ENCODE measurements at places on chromosomes 1 and 21.

- no peak for DNase-seq
These were observed 18.0 kb upstream of the YTHDF2 start for GRCh38 chr1:28718586-28719331.

DNA sequence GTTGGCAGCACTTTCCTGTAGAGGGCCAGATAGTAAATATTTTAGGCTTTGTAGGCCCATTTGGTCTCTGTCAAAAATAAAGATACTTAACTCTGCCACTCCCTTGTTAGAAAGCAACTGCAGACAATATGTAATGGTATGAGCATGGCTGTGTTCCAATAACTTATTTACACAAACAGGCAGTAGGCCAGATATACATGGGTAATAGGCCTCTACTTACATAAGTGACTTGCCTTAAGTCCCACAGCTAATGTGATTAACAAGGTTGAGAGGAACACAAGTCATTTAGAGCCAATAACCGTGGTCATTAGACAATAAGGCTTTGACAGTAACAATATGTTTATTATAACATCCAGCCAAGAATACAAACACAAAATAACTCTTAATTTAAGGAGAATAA lies 17.4 kb downstream of the CCT8 start:
- DNase-seq, result no peak

DNA sequence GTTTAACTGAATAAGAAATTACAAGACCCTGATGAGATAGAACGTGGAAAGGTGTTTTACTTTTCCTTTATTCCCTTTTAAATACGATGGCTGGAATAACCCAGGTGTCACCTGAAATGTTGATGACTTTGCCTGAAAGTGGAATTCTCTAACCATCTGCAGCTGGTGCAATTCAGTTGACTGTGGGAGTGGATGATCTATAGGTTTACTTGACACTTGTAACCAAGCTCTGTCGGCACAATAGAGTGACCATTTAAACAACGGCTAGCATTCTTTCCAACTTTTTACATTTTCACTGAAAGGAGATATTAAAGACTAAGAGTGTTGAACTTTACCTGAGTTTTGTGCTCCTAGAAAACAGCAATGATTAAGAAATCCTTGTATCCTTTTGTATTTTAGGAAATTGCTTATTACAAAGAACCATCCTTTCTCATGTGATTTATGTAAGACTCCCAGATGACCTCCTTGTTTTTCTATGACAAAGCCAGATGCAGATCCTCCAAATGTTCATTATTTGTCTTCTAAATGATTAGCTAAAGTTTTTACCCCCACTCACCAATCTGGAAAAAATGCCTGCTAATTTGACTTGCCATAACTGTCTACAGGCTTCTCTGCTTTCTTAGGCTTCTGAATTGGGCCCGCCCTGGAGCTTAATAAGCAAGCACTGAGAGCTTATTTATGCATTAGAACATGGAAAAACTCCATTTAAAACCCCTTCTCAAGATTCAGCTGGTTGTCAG lies 129.5 kb upstream of the LRRC7 start:
- DNase-seq, result no peak

DNA sequence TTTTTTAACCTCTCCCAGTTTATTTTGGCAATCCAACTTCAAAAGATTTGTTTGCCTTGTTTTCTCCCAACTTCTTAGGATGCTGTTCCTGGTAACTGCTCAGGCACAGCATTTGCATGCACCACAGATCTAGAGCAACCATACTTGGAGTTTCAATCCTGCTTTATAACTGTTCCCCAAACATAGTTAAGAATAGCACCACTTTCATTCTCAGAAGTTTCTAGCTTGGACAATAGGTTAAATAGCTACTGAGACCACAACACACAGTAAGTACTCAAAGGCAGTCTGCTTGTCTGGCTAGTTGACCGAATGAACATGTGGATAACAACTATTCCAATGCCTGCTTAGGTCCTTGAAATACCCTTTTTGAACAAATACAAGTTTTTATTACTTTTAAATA lies 76.8 kb downstream of the FOXJ3 start:
- DNase-seq, result no peak

DNA sequence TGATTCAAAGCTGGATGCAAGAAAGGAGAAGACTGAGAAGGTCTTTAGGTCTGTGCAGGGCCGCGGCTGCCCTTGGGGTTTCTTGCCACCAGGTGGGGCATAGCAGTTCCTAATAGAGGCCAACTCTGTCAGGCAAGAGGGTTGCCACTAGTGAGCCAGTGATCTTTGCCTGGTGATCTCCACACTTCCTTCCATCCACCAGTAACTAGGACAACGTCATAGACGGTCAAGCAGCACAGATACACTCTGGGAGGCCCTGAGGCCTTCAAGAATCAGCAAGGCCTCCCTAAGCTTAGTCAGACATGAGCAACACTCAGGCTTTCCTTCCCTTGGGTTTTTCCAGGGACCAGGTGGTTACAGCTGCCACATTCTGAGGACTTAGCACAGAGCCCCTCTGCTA lies 32.9 kb upstream of the ATP2B4 start:
- DNase-seq, result peak; percentile 78

GRCh38 chr1:160579216-160579701 lies at the start of gene CD84:
Gene CD84, minus strand, starts transcription at chr1:160579496. Its CDS starts 59 bp downstream, at chr1:160579437.
- DNase-seq, result peak; percentile 46

DNA sequence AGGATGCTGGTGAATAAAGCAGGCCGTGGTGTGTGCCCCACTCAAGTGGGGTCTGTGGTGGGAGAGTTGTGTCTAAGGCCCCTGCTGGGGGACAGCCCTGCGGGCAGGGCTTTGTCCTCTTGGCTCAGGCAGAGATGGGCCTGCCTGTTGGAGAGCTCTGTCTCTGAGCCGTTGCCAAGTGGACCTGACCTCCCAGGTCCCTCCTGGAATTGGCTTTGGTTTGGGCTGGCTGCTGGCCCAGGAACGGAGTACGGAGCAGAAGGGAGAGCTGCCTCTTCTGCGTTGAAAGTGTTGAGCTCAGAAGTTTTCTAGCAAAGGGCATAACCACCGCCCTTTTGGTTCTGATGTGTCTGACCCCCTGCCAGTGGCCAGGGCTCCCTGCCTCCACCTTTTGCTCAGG lies 153.9 kb downstream of the PEX14 start:
- DNase-seq, result no peak

DNA sequence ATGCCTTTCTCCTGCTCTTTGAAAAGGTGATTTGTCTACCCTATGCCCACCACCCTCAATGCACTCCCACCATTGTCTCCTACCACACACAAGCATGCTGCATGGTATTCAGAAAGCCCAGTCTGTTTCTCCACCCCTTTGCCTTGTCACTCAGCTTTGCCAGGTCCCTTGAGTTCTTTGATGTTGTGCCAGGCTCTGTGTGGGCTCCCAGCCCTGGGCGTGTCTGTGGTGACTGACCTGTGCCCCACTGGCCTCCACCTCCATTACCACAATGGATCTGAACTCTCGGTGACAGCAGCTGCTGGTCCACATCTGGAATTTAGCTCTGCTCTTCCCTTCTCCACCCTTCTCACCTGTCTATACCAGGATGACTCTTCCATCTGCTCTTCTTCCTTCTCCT lies 34.9 kb downstream of the ATP2B4 start:
- DNase-seq, result no peak

GRCh38 chr1:24779689-24780464 lies 34.6 kb downstream of the CLIC4 start:
- DNase-seq, result no peak

DNA sequence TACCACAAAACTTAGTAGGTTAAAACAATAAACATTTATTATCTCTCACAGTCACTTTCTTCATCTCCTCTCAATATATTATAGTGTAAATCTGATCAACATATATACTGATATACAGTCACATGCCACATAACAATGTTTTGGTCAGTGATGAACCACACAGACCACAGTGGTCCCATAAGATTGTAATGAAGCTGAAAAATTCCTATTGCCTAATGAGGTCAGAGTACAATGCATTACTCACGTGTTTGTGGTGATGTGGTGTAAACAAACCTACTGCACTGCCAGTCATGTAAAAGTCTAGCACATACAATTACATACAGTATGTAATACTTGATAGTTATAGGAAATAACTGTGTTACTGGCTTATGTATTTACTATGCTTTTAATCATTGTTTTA lies 30.1 kb downstream of the OLFML3 start:
- no peak for DNase-seq

DNA sequence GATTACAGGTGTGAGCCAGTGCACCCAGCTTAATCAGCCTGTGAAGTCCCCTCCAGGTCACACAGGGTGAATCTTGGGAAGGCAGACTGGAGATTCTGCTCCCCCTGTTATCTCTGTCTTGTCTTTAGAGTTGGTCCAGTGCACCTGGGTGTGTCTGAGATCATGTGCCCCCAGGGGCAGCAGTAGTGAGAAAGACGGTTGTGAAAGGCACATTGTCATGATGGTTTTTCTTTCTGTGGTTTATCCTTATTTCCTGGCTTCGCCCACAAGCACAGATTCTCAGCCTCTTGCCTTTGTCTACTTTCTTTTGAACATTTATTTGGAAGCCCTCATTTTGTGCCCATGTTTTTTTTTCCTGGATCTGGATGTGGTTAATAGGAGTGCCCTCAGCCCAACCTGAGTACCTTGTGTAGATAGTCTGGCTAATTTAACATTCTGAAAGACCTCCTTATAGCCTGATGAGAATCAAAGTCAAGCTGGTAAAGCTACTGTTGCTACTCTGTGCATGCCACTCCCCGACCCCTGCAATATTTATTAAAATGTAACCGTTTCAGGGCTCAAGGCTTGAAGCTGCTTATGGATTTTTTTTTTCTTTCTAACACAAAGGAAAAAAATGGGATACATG lies 23.7 kb downstream of the UCK2 start:
- DNase-seq, result peak; percentile 54

GRCh38 chr1:230204842-230205241 lies 137.8 kb downstream of the GALNT2 start:
- DNase-seq, result no peak

GRCh38 chr1:89512996-89513720 lies 11.5 kb upstream of the LRRC8B start:
- no peak for DNase-seq

DNA sequence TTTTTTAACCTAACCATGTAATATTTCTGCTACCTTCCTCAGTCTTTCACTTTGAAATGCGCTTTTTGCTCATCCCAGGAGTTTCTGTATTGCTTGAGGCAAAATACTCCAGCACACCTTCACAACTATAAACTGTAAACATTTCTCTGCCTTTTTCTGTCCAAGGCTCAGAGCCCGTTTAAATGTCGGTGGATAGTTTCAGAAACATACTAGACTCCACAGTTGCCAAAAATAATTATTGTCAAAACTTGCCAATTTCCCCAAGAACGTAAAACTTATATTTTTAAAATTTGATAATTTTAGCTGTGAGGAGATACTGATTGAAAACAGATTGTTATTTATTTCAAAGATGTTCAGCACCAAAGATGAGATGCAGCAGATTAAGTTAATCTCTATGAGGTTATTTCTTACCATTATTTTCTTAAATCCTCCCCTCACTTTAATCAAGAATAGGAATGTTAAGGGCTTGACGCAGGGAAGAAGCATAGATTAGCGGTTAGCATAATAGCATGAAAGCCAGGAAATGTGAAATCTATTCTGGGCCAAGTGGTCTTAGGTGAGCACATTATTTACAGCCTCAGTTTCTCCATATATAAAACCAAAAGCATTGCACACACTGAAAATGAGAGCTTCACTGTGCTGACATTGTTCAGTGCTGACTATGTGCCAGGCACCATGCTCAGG lies 91.5 kb upstream of the ESRRG start:
- no peak for DNase-seq

DNA sequence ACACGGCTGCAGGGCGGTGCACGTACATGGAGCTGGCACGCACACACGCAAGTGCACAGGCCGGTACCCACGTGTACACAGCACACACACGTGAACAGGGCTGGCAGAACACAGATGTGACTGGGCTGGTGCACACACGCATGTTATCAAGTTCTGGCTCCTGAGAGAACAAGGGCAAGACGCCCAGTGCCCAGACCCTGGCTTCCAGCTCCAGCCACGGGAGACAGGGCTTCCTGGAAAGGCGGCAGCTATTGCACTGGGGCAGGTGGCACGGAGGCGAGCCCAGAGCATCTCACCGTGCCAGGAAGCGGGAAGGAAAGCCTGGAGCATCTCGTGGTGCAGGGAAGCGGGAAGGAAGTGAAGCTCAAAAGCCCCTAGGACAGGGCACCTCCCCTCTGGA lies 5.9 kb downstream of the SDF4 start:
- DNase-seq, result no peak

- DNase-seq, result no peak
These were observed 14.7 kb downstream of the CASQ2 start for GRCh38 chr1:115753830-115754229.
